ENCODE measurements at places on chromosomes 7 and 10.

- DNase-seq = no peak
These were observed 50.4 kb upstream of the WNT16 start for GRCh38 chr7:121278120-121279021.

DNA sequence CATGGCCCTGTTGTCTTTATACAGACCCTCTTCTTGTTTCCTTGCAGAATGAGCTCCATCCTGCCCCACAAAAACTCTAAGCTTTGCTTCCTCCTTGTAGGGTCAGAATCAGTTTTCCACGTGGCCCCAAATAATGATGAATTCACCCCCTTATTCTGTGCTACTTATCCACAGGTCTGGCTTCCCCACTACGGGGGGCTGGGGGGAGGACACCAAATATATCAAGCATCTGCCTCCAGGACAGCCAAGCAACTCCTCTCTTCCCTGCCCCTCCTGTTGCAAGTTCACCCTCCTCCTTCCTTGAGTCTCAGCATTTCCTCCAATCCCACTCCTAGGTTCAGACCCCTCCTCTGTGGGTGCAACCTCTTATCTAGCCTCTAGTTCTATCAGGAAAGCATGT lies 743.3 kb downstream of the GRID1 start:
- no peak for DNase-seq

DNA sequence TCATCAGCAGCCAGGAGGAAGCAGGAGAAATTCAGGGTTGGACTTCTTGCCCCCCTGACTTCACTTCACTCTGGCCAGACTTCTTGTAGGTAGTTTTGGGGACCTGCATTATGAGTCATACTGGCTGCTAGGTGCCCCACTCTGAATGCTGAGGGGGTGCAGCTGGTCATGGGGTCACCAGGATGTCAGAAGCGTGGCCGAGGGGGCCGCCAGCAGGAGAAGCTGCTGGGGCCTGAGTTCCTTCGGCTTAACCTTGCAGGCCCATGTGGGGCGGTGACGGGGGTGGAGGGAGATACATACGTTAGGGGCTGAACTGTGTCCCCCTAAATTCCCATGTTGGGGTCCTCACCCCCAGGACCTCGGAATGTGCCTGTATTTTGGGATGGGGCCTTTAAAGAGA lies 18.2 kb downstream of the UNCX start:
- DNase-seq = no peak

- DNase-seq = peak; percentile 60
These were observed 4.3 kb upstream of the CXCL12 start for GRCh38 chr10:44389150-44389549.

DNA sequence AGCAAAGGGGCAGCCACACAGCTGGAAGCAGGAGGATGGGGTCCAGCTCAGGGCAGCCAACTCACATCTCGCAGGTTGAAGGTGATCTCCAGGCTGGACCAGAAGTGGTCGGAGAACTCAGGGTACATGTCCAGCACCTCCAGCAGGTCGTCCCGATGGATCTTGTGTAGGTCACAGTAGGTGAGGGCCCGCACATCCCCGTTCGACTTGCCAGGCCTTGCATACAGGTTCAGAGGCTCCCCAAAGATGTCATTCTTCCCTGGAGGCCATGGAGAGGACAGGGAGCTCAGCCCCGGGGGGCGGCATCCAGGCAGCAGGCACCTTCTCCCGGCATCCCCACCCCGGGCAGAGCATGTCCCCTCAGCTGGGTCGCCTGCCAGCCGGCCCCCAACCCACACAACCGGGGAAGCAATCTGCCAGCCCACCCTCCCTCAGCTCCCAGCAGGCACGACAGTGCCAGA lies 29.3 kb downstream of the KCNH2 start:
- peak; percentile 19 for DNase-seq

GRCh38 chr10:131396121-131397050 lies 84.9 kb upstream of the TCERG1L start:
- no peak for DNase-seq

DNA sequence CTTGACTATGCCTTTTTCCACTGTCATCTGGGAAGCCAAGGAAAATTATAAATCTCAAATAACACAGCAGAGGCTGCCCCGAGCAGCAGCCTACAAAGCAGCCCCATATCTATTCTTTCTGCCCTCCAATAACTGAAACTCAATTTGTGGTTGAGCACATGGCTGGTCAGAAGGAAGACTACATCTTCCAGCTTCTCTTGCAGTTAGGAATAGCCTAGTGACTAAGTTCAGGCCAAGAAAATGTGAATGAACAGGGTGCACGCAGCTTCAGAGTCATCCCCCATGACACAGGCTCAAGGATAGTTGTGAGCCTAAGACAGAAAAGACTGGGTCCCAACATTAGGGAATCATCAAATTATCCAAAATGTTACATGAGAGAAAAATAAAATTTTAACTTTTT lies 42.3 kb downstream of the CHCHD3 start:
- no peak for DNase-seq

DNA sequence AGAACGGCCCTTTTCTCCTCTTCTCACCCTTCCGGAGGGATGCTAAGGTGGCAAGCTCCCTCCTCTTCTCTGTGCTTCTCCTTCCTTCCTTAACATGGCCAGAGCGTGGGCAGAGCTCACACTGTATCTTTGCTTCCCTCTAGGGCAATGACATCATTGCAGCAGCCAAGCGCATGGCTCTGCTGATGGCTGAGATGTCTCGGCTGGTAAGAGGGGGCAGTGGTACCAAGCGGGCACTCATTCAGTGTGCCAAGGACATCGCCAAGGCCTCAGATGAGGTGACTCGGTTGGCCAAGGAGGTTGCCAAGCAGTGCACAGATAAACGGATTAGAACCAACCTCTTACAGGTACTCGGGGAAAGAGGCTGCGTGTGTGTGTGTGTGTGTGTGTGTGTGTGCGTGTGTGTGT lies 36.6 kb downstream of the AP3M1 start:
- DNase-seq = no peak

DNA sequence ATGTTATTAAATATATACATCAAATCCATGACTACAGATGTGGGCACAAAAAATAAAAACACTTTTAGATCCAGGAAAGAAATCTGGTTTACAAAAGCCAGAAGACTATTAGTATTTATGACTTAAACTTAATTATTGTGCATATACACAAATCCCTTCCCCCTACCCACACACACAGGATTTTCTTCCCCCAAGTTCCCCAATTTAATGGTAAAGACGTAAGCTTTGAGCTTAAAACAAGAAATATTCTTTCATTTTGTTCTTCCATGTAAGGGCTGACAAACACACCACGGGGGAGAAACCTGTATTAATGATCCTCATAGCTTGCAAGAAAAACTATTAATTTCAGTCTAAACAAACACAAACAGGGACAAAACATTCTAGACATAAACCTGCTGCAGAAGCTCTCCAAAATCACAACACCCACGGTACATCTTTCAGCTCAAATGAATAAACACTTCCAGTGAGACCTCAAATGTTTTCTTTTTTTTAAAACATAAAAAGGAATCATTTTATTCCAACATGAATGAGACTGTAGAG lies 28.5 kb downstream of the OSBPL3 start:
- no peak for DNase-seq

GRCh38 chr7:155820788-155821187 lies 8.5 kb upstream of the SHH start:
- no peak for DNase-seq

DNA sequence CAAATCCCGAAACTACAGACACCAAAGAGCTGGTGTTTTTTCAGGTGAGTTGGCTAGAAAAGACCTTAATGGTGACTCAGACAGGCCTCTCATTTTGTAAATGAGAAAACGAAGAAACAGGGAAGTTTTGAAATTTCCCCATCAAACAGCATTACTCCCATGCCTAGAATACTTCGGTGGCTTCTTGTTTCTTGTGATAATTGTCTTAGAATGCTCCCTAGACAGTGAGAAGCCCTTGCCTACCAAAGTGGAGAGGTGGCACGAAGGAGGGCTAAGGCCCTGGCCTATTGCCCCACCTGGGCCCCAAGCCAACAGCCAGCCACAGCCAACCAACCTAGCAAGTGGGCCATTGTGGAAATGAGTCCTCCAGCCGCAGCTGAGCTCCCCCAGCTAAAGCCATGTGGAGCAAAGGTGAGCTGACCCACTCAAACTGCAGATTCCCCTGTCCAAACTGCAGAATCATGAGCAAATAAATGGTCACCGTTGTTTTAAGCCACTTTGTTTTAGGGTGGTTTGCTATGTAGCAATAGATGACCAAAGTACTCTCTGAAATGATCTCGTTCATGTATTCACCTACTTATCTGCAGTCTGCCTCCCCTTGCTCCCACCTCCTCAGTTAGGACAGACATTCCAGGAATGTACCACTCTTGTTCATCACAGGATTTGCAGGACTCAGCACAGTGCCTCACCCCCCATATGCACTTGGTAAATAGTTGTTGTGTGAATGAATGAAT lies 97.7 kb upstream of the FGFR2 start:
- DNase-seq = no peak

DNA sequence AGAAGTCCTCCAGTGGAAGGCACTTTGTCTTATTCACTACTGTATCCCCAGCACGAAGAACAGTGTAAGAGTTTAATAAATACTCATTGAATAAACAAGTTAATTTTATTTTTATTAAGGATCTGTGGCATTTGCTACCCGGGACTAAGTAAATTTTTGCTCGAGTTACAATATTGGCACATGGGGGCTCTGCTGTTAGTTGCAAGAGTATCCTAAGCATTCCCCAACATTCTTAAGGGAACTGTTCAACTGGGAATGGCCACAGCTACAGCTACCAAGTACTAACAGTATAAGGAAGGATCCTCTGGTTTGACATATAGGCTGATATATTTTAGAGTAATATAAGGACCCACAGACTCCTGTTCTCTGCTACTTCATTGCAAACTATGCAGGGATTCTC lies 8.7 kb upstream of the LRRTM3 start:
- DNase-seq = no peak

DNA sequence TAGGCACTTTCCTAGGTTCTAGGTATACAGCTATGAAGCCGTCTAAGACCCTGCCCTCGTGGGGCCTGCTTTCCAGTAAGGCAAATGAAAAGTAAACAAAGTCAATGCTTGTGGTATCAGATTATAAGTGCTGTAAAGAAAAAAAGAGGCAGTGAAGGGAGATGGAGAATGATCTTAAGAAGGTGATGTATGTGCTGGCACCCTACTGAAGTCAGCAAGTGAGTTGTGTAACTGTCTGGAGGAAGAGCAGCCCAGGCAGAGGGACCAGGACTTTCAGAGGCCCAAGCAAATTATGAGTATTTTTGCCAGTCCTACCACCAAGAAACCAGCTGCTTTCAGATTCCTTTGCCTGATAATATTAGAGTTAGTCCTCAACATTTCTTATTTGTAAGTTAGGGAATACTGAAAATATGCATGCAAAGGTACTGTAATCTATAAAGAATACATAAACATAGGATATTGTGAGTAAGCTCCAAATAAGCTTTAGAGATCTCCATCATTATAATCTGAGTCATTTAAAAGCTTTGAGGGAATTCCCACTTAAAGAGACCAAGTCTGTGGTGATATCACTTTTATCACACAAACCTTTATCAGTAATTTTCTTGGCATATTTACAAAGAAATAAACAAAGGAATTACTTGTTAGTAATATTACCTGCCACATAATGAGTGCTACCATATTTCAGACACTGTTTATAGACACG lies 329.2 kb upstream of the LRGUK start:
- no peak for DNase-seq

- no peak for DNase-seq
These were observed 175.2 kb downstream of the NSUN6 start for GRCh38 chr10:18476076-18476647.

DNA sequence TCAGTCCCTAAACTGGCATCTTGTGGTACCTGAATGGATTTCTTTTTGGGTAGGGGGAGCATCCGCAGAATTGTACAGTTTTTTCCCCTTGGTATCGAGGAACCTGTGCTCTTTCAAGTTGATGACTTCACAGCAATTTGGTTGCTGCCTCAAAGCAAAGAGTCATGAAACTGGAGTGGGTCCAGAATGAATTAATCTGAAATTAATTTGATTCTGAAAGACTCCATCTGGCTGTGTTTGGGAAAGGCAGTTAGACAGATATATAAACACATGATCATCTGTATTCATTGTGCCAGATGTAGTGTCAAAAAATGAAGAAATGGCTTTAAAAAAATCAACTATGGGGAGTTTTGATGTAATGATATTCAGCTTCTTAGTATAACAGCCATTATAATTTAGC lies 136.1 kb downstream of the CELF2 start:
- DNase-seq = no peak

DNA sequence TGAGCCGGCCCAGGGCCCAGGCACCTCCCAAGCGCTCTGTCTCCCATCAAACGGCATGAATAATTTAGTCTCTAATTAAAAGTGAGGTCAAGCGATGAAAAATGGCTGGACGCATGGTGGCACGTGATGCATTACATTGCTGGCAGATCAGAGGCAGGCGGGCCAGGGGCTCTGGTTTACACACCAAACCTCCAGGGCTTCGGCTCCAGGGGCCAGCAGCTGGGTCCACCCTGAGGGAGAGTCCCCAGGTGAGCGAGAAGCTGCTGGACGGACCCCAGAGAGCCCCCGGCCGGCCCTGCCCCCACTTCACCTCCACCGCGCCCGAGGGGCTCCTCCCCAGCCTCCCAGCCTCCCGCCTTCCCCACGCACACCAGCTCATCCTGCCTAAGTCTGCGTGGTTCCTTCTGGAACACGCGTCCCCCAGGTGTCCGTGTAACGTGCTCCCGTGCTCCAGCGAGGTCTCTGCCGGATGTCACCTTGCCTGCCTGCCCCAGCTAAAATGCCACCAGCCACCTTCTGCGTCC lies 23.2 kb downstream of the UNCX start:
- no peak for DNase-seq

DNA sequence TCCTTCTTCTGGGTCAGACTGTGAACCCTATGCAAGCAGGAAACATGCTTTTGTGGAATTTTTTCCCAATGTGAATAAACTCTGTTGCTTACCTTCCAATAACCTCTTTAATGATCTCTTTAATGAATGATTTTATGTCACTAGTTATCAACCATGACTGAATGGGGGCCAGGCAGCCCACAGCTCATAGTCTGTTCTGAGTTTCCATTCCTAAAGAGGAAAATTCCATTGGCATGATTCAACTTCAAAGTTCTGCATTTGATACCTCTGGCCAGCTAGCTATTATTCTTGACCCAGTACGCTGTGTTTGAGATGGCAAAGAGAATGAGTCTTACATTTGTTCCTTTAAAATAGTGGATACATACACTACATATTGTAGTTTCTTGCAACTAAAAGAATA lies 867.8 kb upstream of the CELF2 start:
- DNase-seq = no peak

All from left cardiac atrium (tissue), 4 donors.